ENCODE measurements at places on chromosomes 6 and 20.

DNA sequence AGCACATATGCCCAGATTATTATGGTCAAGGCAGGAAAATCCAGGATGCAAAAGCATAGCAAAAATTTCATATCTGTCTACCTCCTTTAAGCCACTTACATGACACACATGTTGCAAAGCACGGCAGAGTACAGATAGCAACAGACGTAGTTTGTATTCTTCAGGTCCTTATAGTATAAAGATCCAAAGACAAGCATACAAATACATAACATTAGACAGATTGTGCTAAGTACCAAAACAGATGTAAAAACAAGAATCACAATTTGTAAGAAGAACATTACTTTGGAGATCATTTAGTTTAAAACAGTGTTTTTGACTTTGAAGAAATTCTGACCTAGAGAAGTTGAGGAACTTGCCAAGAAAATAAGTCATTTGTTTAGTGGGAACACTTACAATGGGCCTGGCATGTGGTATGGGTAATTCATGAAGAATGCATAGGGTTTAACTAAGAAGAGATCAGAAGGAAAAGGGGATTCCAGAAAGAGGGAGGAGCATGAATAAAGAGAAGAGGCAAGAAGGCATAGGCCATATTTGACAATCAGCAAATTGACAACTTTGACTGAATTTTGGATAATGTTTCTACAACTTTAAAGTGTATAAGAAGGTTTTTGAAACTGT lies 30.6 kb upstream of the LMBRD1 start:
- no peak for DNase-seq

GRCh38 chr6:17200395-17200794 lies 80.8 kb upstream of the RBM24 start:
- DNase-seq: no peak

DNA sequence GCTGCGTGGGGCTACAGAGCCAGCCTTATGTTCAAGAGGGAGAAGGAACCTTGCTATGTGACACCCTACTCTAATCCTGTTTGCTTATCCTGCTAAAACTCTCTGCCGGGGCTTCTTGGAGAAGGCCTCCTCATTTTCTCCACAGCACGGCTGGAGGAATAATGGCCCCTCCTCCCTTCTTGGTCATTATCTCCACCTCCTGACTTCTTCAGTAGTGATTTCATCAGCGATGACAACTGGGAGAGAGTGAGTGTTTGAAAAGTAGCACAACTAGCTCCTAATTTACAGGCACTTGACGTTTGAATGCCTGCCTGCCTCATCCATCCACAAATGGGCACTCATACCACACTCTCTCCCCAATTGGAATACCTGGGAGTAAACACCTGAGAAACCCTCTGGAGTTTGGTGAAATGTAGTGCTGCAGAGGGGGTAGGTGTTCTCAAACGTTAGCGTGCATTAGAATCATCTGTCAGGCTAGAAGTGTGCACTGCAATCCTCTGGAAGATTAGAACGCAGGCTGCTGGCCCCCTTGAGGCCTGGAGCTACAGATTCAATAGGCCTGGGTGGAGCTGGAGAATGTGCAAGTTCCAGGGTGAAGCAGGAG lies 148.5 kb downstream of the FOXC1 start:
- DNase-seq: no peak

GRCh38 chr6:38489951-38490350 lies 149.8 kb downstream of the BTBD9 start:
- DNase-seq: no peak

DNA sequence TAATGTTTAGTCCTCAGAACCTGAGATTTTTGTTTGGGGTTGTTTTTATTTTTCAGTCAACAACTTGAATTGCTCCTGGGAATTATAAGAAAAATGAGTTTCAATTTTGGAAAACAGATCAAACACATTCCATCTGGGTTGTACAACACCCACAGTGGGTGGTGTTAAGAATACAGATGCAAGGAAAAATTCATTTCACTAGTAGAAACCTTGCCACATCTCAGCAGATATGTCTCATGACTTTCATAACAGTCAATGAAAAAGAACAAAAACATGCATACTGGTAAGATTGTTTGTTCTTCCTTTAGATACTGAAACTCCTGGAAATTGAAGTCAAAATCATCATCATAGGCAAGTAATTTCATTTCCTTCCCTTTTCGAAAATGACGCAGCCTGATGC lies 78.9 kb downstream of the MOXD1 start:
- no peak for DNase-seq

DNA sequence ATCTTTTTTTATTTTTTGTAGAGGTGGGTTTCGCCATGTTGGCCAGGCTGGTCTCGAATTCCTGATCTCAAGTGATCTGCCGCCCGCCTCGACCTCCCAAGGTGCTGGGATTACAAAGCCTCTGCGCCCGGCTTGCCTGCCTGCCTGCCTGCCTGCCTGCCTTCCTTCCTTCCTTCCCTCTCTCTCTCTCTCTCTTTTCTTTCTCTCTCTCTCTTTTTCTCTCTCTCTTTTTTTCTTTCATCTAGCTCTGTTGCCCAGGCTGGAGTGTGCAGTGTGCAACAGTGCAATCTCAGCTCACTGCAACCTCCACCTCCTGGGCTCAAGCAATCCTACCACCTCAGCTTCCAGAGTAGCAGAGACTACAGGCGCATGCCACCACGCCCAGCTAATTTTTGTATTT lies 4.6 kb upstream of the ILRUN start:
- no peak for DNase-seq

- no peak for DNase-seq
These were observed 58.6 kb downstream of the PHACTR3 start for GRCh38 chr20:59662856-59663512.

GRCh38 chr6:80235647-80236046 lies 129.2 kb downstream of the BCKDHB start:
- no peak for DNase-seq

DNA sequence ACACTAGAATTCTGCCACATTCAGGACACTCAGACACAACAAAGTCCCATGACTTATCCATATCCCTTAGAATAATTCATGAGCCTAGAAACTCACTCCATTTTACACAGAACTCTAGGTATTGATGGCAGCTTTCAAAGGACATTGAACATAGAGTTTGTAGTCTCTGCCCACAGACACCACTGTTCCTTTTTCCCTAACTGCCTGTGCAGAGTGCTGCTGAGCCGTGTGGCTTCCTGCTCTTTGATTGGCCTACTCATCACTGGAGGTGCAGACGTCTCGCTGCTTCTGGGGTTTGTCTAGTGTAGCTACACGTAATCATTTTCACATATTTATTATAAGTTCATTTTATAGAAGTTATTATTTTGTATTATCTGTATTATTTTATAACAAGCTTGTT lies 407.6 kb downstream of the PREX1 start:
- no peak for DNase-seq

- no peak for DNase-seq
These were observed 21.8 kb downstream of the PKHD1 start for GRCh38 chr6:52065621-52066020.

DNA sequence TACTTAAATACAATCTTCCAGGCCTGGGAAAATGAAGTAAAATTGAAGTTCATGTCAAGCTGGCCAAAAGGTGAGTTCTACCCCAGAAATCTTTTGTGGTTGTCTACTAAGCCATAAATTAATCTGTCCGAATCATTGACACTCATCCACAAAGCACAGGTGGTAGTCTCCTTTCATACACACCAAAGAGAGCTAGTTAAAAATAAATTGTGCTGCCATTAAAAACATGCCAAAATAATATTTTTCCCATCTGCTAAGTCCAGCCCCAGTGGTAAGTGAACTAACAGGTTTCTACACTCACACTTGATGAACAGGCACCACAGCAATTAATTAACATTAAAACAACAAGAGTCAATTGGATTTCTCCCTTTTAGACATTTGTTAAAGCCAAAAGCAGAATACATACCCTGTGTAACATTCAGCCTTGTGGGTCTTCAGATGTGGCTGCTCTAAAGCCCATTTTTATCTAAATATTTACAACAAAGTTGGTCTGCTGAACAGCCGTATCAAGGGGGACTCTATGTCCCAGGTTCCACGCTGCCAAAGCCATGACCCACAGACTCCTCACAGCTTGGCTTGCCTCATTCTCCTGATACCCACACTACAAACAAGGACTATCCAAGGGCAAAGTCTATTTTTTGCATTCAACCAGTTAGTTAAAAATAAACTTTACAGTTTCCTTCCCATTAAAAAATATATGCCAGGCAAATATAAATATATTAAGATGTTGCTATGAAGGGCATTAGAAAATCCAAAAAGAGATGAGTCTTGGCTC lies 490.4 kb downstream of the BMP2 start:
- no peak for DNase-seq

Data from activated effector memory CD4-positive, alpha-beta T cell treated with anti-CD3 and anti-CD28 coated beads, Interleukin-2, amount 50 U/mL, for 16 hours (primary cell).